Upper lobe of left lung (tissue), 6 donors: ENCODE measurements at places on chromosomes 5 and 9. TPM values are rescaled to one million over a fixed set of nuclear protein-coding genes. Genes with fewer than 3 reads are reported as not detected.

- DNase-seq, result peak; percentile 68
Observed at GRCh38 chr9:83649080-83649479, 26.1 kb downstream of the IDNK start.

DNA sequence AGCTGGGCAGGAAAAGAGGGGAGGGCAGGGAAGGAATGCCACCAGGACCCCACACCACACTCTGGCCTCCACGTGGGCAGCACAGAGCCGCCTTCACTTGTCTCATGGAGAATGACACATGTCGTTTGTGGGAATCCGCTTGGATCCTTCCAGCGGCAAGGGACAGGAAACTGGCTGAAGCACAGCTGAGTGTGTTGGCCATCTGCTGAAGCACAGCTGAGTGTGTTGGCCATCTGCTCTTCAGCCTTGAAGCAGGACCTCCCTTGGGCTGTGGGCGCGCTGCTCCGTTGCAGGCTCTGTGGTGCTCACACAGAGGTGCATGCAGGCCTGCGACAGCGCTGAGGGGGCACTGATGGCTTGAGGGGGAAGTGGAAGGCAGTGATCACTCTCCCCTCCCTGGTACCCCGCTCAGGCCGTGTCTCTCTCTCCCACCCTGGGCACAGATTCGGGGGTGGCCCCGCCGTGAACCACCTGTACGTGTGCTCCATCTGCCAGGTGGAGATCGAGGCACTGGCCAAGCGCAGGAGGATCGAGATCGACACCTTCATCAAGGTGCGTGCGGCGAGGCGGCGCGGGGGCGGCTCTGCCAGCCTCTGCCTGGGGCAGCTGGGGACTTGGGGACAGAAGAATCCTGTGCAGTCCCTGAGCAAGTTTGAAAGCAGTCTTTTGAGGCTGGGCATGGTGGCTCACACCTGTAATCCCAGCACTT lies 40.6 kb downstream of the USP20 start:
- no peak for DNase-seq

Gene TAF11L5
- total RNA-seq, result not detected

Gene TLN1
- 306 TPM for total RNA-seq

Gene CACNA1B
- total RNA-seq, result not detected

GRCh38 chr9:70031141-70031545 lies 12.5 kb upstream of the MAMDC2 start:
- no peak for DNase-seq

DNA sequence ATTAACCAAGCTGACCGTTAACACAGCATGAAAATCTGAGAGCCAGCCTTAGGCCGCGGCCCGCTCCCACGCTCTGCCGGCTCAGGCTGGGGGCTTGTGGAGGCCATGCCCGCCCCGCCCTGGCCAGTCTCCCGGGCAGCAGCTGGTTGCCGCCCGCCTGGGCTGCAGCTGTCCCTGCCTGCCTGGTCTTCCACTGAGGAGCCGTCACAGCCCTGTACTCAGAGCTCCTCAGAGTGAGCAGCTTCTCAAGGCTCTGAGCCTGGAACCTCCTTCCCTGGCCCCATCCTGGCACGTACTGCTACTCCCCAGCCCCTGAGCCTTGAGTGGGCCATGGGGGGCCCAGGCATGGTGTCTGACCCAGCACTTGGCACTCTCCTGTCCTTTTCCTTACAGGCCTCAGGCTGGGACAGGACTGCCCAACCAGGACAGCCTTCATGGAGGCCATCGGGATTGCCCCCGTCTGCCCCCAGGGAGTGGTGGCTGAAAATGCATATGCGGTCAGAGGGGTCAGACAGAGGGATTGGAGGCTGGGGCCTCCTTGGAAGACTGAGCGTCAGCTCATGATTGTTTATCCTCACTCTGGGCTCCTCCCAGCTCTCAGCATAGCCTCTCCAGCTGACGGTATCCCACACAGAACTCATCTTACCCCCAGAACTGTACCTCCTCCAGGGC lies 11.9 kb downstream of the FGFR4 start:
- DNase-seq, result no peak

DNA sequence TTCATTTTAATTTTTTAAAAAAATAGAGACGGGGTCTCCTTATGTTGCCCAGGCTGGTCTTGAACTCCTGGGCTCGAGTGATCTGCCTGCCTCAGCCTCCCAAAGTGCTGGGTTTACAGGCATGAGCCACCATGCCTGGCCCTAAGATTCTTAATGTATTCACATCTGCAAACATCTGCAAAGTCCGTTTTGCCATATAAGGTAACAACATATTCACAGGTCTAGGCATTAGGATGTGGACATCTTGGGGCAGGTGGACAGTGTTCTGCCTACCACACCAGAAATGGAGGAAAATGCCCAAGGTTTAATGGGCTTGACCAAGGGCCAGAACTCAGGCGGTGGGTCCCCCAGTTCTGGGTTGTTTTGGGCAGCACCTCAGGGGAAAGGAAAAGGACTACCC lies 41.6 kb upstream of the VDAC1 start:
- no peak for DNase-seq

DNA sequence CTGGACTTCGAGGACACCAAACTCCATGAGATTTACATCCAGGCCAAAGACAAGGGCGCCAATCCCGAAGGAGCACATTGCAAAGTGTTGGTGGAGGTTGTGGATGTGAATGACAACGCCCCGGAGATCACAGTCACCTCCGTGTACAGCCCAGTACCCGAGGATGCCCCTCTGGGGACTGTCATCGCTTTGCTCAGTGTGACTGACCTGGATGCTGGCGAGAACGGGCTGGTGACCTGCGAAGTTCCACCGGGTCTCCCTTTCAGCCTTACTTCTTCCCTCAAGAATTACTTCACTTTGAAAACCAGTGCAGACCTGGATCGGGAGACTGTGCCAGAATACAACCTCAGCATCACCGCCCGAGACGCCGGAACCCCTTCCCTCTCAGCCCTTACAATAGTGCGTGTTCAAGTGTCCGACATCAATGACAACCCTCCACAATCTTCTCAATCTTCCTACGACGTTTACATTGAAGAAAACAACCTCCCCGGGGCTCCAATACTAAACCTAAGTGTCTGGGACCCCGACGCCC lies 1.3 kb downstream of the PCDHGC3 start:
- no peak for DNase-seq

GRCh38 chr5:141747152-141748141 lies 65.4 kb upstream of the ARAP3 start:
- DNase-seq, result peak; percentile 88

Gene ADAMTS12
- total RNA-seq, result 11.5 TPM

GRCh38 chr9:13567833-13568232 lies 288.3 kb upstream of the MPDZ start:
- DNase-seq, result no peak

- no peak for DNase-seq
Observed at GRCh38 chr9:74861773-74862474, 25.8 kb downstream of the TRPM6 start.

Gene NMUR2
- not detected for total RNA-seq

- no peak for DNase-seq
Observed at GRCh38 chr9:126354887-126355770, 28.5 kb downstream of the MVB12B start.

DNA sequence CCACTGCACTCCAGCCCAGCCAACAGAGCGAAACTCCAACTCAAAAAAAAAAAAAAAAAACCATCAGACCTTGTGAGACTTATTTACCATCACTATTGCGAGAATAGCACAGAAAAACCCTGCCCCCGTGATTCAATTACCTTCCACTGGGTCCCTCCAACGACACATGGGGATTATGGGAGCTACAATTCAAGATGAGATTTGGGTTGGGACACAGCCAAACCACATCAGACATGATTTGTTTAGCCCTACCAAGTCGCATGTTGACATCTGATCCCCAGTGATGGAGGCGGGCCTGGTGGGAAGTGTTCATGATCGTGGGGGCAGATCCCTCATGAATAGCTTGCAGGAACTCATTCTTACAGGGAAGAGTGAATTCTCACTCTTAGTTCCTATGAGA lies 26.6 kb downstream of the MYO10 start:
- DNase-seq, result no peak

DNA sequence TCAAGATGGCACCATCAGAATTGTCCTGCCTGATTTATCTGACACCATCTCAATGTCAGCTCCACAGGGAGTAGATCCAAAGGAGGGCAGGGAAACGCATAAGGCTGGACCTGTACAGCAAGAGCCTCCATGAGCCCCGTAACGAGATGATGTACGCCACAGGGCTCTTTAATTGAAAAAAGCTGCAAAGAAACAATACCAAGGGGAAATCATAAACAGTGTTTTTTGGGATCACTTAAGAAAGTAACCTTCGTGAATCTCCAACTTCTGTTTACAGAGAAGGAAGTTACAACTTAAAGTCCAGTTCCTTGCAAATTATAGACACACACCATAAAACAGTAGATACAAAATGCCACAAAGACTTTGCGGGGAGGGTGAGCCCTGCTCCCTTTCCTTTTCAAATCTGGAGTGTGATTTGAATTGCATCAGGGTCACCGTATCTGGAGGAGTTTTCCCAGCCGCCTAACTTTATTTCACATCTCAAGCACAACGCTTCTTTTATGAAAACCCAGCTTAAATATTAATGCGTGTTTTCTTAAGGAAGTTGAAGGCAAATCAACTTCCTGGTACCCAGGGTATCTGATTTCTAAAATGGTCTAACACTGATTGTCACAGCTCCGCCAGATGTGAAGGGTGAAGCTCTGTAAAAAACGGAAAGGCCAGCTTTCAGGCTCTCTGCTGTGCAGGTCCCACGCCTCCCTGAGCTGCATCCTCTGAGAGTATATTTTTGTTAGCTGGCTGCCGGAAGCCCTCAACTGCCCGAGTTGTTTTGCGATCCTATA lies 88.9 kb downstream of the EBF1 start:
- DNase-seq, result no peak

Gene RBM18
- total RNA-seq, result 5.2 TPM

Gene ITK
- 5.0 TPM for total RNA-seq

DNA sequence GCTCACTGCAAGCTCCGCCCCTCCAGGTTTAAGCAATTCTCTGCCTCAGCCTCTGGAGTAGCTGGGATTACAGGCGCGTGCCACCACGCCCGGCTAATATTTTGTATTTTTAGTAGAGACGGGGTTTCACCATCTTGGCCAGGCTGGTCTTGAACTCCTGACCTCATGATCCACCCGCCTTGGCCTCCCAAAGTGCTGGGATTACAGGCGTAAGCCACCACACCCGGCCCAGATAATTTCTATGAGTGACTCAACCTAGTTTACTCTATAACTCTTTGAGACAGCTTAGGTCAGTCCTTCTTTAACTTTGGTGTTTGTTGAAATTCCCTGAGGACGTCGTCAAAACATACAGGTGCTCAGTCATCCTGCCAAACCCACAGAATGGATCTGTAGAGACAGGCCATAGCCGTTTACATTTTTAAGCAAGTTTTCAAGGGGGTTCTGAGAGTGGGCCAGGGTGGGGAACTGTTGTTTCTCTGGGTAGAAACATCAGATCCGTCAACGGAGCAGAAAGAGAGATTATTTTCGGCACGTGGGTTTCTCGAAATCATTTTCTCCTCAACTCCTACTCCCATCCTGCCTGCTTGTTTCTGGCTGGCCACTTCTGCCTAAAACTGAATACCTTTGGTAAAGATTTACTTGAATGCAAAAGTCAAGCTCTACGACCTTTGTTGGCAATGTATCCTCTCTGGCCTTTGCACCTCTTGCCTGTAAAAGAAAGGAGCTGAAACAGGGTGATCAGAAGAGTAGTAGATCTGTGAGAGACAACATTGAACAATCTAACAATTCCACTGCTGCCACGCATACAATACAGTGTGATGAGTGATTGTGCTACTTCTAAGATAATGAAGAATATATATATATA lies 6.0 kb upstream of the BOD1 start:
- no peak for DNase-seq

GRCh38 chr5:107671742-107672210 lies 1.0 kb upstream of the EFNA5 start:
- DNase-seq, result no peak

- DNase-seq, result no peak
Observed at GRCh38 chr5:76657683-76658311, 34.6 kb upstream of the F2RL2 start.

DNA sequence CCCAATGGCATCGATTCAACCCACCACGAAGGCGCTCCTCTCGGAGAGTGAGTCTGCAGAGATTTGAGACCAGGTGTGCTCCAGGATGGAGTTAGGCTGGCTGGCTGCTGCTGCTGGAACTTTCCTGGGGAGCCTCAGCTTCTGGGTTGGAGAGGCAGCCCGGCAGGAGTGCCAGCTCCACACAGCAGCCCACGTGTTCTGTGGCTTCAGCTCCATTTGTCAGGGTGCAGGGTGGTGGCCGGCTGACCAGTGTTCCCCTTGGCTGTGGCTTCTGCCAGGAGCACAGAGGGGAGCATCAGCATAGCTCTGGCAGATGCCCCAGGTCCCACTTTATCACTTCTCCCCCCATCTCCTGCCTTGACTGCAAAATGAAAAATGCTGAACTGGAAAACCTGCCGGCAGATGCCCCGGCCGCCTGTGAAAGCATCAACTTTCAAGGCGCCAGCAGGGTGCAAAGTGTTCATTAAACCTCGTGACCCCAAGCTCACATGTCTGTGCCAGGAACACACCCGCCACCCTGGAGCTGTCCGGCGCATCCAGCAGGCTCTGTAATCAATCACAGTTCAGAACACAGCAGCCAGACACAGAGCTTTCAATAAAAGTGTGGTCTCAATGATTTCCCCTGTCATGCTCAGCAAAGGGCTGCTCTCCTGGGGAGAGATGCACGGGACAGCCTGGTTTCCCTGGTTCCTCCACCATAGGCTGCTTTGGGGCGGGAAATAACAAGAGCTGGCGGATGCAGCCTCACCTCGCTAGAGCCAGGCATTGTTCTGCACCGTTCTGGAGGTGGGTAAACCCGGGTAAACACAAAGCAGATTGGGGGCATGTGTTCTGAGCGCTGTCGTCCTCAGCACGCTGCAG lies 53.2 kb downstream of the TRIP13 start:
- DNase-seq, result no peak

Gene ADAMTS2
- total RNA-seq, result 10.0 TPM

GRCh38 chr5:111299831-111300432 lies 75.7 kb downstream of the CAMK4 start:
- no peak for DNase-seq

DNA sequence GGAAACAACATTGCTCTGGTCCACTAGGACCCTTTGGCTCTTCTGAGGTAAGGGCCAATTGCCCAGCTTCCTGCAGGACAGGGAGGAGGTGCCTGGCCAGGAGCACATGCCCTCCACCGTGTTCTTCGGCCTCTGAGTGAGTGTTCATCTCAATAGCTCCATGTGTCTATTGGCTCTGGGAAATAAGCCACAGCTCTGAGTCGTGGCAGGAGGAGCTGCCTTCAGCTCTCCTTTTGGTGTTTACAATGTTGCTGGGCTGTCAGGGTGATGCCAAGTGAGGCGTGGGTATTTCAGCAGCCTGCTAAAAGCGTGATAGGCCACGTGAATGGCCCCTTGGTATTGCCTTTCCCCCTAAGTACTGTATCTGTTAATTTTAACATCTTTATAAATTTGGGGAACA lies 26.6 kb downstream of the GADD45G start:
- no peak for DNase-seq
